ENCODE measurements at places on chromosomes 4 and X. TPM values are rescaled to one million over a fixed set of nuclear protein-coding genes. Genes with fewer than 3 reads are reported as not detected.
A peak's percentile ranks its signal among the peaks of the same experiment; 100 is the strongest.

- peak; percentile 76 for DNase-seq
These were observed 13.4 kb upstream of the CHIC2 start for GRCh38 chr4:54077812-54078211.

GRCh38 chrX:25019707-25020390 lies 4.1 kb upstream of the ARX start:
- no peak for DNase-seq

GRCh38 chr4:23039818-23040217 lies 347.1 kb downstream of the GBA3 start:
- DNase-seq, result no peak

DNA sequence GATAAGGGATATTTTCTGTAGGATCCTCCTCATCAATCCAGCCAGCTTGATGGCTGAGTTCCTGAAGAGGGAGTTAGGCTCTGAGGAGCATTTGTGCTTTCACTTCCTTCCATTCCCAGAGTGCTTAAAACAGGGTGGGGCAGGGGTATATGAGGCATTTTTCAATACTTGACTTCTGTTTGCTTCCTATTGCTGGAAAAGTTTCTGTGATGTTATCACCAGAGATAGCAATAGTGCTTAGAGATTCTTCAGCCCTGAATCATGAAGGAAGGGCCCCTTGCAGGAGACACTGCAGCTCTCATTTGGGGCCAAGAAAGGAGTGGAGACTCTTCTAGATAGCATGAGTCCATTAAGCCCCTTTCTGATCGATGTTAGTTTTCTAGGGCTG lies 166.7 kb upstream of the RPS6KA3 start:
- DNase-seq, result no peak

DNA sequence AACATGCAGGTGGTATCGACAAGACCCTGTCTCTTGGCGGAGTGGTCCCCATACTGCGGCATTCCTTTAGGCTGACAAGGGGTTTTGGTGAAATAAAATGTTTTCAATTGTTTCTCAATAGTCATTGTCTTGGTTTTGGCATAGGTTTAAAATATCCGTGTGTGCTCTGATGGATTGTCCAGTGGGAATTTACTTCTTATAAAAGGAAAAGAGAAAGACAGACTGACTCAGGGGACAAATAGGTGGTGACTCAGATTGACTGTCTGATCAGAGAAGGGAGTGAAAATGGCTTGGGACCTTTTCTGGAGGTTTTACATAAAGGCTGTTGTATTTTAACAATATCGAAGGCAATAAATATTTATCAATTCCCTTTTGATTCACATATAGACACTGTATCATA lies 129.8 kb downstream of the SORBS2 start:
- DNase-seq, result peak; percentile 88

DNA sequence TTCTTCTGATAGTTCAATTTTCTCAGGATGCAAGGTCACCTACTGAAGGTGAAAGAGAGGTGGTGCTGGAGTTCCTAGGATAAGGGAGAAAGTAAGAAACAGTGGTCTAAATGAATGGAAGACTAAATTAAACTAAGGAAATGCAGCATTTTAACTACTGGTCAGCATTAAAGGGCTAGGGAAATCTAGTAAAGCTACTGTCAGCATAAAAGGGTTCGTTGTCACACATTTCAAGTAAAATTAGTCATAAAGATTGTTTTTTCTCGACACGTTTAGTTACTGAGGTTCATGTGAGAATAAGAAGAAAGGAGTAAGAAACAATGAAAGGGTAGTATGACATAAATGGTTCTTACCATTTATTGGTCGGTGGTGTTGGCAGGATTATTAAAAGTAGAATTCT lies 40.0 kb upstream of the COX18 start:
- DNase-seq, result no peak

The HSD17B13 gene
- polyA plus RNA-seq, result 0.19 TPM

The SPANXB1 gene
- polyA plus RNA-seq, result not detected

- DNase-seq, result no peak
These were observed 58.6 kb downstream of the TAB3 start for GRCh38 chrX:30830326-30830943.

The MAP3K15 gene
- polyA plus RNA-seq, result 0.14 TPM

DNA sequence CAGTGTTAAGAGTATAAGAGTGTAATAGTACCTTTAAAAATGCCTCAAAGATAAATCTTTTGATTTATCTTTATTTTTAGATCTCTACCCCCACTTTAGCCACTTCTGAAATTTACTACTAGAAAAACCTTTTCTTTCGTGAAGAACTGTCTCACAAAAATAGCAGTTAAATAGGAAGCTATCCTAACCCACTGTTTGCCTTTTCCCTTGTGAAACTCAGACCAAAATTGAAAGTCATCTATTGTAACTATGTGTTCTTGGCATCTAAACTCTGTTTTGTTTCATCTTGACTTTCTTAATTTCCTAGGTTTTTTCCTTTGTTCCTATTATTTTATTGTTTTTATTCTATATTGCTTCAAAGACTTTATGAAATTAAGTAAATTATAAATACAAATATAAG lies 7.8 kb upstream of the TMEM144 start:
- no peak for DNase-seq

DNA sequence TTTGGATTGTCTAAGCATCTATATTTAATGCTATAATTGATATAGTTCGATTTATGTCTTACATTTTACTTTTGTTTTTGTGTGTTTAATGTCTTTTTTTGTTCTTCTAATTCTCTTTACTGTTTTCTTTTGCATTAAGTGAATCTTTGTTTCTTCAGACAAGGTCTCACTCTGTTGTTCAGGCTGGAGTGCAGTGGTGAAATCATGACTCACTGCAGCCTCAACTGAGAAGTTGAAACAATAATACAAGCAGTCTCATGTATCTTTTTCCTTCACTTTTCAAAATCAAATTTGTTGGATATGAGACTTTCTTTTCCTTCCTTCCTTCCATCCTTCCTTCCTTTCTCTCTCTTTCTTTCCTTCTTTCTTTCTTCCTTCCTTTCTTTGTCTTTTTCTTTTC lies 1401.6 kb downstream of the ADGRL3 start:
- no peak for DNase-seq

DNA sequence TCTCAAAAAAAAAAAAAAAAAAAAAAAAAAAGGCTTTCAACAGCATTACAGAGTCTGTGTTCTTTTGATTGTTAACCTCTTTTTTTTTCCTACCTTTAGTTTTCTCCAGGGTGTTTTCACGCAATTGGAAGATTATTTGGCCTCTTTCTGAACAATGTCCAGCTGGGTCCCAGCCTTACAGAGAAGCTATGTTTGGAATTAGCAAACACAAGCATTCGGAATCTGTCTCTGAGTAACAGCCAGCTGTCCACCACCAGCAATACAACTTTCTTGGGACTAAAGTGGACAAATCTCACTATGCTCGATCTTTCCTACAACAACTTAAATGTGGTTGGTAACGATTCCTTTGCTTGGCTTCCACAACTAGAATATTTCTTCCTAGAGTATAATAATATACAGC lies 13.3 kb downstream of the TLR3 start:
- DNase-seq, result no peak

The KLB gene
- not detected for polyA plus RNA-seq

DNA sequence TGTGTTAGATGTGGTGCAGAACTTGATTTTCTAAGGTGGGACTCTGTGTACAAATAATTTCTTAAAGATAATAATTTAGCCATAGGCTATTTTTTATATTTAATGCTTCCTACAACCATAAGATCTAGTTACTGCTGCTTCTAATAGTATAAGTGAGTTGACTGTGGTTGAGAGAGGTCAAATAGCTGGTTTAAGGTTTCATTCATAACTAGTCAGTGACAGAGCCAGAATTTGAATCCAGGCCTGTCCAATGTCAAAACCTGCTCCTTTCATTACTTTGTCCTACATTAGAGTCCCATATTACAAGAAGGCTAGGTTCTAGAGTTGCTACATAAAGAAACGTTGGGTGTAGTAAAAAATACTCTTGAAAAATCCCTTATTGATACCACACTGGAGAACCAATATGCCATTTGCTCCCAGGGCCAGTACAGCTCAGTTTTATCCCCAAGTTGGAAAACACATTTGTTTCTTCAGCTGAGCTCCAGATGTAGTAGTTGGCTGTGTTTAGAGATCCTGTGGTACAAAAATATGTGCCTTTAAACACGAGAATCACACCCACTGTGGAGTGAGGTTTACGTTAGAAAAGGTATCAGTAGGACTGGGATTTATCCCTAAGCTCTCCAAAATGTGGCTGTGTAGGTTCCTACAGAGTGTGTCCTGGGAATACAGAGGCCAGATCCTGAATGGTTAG lies 84.3 kb downstream of the REPS2 start:
- peak; percentile 73 for DNase-seq

The USP17L25 gene
- not detected for polyA plus RNA-seq

The PLP1 gene
- 0.17 TPM for polyA plus RNA-seq

The NPY2R gene
- polyA plus RNA-seq, result not detected

DNA sequence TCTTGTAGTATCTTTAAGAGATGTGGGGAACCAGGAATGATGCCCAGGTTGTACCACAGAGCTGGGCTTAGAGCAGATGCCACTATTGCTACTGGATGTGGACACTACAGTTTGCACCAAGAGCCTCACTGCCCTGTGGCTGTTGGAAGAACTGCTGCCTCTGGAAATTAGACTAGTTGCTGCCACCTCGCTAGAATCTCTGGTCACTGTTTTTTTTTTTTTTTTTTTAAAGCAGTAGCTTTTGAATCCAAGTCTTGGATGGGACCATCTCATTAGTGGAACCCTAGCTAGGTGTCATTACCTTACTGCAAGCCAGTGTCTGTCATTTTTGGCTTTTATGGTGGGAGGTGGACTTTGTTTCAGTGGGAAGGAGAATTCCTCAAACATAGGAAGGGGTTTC lies 105.5 kb downstream of the ARHGAP10 start:
- no peak for DNase-seq

The HELQ gene
- 12.0 TPM for polyA plus RNA-seq

DNA sequence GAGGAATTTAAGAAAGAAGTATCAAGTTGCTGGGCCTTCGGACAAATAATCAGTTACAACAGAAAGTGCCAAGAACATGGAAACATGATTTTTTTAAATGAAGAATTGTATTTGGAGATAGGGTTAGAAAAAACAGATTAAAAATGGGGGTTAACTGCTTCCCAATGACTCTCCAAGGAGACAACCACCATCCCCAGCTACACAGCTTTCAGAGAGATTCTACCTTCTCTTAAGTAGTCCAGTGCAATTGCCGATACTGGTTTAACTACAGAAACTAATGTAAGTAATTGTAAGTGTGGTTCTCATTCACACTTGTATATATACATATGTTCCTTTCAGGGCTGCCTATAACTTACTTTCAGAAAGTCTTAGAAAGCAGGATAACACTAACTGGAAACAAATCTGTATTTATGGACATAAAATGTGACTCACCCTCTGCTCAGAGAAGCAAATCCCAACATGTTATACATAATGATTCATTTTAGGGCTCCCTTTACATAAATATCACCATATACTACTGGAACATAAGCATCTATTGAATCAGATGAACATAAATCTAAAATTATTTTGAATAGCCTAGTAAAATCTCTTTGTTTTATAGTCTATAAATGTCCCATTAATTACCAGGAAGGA lies 248.9 kb upstream of the UGT8 start:
- DNase-seq, result peak; percentile 77

DNA sequence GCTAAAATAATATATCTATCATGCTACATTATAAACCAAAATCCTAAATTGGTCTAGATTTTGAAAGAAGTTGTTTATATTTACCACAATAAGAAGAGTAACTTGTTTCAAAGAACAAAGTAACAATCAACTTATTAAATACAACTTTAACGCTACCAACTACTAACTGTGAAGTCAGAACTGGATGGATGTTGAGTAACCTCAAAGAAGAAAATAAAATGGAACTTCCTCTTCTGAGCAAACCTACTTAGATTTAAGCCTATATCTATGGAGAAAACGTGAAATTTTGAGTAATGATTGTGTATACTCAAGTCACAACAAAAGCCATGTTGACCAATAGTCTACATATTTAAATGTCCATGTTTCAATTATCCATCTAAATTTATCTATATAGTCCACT lies 25.7 kb downstream of the SH3RF1 start:
- DNase-seq, result no peak

The NDST3 gene
- polyA plus RNA-seq, result 0.12 TPM

DNA sequence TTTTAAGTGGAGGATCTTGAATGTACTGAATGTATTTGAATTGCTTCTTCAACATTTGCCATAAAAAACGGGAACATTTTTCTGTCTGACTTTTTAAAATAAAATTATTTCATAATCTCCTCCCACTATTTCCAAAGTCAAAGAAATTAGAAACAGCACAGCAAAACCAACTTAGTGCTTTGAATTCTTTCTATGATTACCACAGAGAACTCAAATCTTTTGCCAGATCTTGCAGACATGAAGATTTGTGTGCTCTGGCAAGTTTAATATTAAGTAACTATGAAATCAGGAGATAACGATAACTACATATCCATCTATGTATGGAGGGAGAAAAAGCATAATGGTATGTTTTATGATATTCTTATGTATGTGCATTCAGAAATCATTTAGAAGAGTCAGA lies 982.2 kb downstream of the PCDH7 start:
- DNase-seq, result no peak

DNA sequence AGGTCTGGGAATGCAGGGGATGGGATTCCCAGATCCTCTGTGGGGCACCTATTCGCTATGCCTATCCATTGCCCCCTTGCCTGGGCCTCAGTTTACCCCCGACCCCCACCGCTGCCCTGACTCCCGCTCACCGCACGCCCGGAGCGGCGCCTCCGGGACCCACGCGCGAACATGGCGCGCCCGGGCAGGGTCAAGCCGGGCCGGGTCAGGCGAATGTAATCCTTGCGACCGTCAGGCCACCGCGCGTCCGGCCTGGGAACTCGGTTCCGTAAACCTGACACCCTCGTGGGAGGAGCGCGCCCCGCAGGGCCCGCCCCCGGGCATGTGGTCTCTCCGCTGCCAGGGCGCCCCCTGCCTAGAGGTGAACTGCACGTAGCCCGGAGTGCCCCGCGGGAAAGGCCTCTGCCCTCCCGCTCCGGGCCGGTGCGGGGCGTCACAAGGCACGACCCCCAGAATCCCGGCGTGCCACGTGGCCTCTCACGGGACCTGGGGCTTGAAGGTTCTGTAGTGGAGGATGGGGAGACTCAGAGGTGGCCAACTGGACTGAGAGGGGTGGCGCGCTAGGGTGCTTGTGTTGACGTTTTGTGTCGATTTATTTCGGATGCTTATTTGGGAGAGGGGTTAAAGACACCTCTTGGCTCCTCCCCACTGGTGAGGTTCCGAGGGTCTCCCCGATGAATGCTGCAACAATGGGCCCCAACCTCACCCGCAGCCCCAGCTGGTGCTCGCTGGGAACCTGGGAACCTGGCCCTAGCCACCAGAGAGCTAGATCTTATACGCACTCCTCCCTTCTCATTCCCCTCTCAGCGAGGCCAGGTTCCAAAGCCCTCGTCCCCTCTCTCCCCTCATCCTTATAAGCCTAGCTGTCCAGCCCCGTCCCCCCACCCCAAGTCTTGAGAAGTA lies at the start of gene PRICKLE3:
Gene PRICKLE3 (minus strand): TSS at position 249 of the 903 bp plus-strand sequence. CDS start 76 bp downstream, at position 173.
- DNase-seq, result peak; percentile 38

- DNase-seq, result peak; percentile 60
These were observed 15.2 kb downstream of the LINC00632 start for GRCh38 chrX:140724736-140725135.

The CD40LG gene
- not detected for polyA plus RNA-seq

DNA sequence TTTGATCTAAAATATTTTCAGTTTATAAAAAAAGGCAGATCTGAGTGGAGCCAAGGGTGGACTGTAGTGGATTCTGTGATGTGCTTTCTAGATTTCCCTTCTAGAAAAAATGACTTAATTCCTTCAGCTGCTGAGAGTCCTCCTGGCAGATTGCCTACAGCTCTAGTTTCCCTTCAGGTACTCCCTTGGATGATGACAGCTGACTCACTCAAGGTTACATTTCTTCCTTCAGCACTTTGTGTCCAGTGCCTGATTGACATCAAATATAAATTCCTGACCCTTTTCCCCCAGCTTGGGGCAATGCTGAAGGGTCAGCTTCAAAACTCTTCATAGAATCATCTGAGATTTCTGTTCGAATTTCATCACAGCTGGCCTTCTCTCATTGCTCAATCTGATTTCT lies 161.7 kb downstream of the EMCN start:
- DNase-seq, result no peak
